ENCODE measurements at places on chromosomes 1 and 21.

DNA sequence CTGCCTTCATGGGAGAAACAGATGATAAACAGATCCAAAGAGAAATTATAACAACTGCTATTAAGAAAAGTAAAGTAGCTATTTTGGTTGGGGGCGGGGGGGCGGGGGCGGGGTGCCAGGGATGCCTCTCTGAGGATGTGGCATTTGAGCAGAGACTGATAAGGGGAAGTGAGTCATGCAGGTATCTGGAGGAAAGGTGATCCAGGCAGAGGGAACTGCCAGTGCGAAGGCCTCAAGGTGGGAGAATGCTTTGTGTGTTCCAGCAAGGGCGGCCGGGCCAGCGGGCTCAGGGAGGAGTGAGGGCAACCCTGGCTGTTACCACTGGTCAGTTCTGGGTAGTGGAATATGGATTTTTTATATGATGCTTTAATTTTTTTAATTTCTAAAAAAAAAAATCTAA, 7.0 kb upstream of the TNFRSF1B start:
- no peak for DNase-seq

DNA sequence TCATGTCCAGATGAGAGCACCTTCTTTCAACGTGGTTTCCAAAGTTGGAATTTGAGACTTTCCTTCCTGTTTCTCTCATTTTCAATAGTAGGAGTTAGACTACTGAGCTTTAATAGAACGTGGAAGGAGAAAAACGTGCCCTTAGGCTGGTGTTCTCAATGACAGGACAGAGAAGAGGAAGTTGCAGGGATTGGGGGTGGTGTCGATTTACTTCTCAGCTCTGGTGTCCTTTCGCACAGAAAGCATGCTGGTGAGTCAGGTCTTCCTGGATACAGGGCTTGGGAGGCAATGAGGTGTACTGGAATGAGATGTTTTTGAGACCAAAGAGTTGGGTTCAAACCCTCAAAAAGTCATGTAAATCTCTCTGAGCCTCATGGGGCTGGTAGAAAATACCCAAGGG, 67.1 kb downstream of the HIVEP3 start:
- DNase-seq, result no peak

DNA sequence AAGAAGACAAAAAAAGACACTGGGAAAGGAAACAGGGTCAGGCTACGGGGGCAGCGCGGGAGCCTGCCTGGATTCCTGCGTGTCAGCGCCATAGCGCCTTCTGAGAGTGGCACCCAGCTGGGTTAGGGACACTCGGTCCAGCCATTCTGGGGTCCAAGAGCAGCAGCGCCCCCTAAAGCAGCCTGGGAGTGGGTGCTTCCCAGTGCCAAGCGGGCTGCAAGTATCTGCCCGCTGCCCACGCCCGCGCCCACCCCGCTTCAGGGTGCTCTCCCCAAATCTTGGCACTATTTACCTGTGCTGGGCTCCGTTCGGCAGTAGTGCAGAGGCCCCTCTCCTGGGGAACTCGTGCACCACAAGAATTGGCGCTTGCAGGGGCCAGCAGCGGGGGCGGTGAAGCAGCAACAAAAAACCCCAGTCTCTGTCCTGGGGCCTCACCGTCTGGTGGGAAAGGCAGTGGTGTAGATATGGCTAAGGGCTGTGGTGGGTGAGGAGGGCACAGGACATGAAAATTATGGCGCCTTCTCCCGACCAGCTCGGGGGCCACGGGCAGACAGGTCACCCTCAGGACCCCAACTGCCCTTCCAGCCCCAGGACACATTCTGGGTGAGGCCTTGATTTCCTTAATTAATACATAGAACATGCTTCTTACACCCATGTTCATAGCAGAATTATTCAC, 24.1 kb upstream of the LBR start:
- no peak for DNase-seq

DNA sequence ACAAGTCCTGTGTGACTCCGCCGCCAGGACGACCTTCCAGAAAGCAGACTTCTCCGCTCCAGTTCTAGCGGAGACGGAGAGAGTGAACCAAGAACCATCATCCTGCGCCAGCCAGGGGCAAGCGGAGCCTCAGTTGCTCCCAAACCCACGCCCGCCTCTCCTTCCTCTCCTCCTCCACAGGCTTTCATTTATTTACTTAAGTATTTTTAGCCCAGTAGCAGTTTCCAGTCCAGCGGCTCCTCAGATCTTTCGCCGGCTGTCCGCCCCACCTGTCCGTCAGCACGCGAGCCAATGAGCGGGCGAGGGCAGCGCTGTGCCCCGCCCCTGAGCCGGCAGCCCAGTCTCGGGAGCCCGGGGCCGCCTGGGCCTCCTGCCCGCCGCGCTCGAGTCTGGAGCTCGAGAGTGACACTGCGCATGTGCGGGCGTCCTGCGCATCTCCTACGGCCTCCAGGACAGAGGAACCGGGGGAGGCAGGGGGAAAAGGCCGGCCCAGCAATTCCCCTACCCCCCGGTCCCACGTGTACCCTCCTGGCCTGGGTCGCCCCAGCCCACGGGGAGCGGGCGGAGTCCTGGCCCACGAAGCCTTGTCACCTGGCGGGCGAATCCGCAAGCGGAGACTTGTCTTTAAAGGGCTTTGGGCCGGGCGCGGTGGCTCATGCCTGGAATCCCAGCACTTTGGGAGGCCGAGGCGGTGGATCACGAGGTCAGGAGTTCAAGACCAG, at the start of gene FALEC:
FALEC (plus strand) TSS at position 425 of the 722 bp plus-strand sequence.
- DNase-seq, result peak; percentile 78

DNA sequence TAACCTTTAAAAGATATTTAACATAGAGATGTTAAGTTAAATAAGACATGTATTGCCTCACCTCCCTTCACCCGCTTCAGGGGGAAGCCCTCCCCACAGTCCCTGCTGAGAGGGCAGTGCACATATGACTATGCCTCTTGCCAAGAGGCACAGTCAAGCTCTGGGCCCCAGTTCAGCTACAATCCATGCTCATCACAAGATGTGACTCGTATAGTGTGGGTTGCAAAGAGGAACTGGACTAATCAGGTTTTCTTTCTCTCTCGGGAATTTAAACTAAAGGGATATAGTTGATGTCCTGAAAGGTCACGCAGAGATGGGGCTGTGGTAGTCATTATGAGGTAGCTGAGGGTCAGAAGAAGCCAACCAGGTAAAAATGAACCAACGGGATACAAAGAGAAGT, 35.6 kb downstream of the LYST start:
- no peak for DNase-seq

DNA sequence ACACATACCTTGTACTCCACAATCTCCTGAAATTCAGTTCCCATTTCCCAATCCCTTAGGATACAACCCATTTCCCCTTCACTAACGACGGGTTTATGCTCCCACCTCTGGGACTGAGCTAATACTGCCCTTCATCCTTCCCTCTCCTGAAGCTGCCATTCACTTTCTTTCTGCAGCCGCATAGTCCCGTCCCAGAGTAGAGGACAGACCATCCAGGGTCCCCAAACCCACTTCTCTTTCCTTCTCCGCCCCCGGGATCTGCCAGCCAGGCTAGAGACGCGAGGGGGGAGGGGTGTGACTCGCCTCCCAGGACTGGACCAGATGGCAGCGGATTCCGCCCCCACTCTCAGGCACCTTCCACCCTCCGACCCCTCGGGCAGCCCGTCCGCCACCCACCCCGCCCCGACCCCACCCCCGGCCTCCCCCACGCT, 679 bp downstream of the ABL2 start:
- DNase-seq, result no peak

GRCh38 chr1:11338284-11338924, 65.4 kb downstream of the UBIAD1 start:
- no peak for DNase-seq
